Astrocyte of the hippocampus (primary cell): ENCODE measurements at places on chromosomes 3 and 15.

GRCh38 chr15:23420806-23421575 is 26.1 kb downstream of the GOLGA6L2 start:
- peak; percentile 23 for DNase-seq

DNA sequence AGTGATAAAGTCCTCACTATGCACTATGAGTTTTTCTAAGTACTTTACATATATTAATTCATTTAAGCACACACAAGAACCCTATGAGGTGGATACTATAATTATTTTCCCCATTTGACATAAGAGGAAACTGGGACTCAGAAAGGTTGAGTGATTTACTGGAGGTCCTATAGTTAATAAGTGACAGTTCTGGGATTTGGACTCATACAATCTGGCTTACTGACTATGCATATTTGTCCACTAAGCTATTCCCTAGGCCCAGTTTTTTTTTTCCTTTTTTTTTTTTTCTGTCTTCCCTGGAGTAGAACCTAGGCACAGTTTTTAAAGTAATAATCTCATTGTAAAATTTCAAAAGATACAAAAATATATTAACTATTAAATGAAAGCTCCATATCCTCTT is 6.3 kb upstream of the RTP2 start:
- DNase-seq: no peak

DNA sequence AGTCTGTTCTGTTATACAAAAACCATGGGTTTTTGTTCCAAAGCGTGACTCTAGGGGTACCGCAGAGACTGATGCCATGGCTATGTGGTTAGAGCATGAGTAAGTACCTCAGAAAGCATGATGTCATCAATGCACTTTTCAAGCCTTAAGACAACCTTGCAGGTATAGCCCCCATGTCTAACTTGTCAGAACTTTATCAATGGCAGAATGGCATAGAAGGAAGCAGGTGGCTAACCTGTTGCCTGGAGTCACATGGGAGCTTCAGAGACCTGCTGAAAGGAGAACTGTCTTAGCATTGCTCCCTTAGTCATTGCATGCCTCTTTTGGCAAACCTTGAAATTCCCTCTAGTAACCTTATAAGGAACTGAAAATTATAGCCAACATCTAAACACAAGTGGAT is 52.5 kb downstream of the EOMES start:
- DNase-seq: peak; percentile 86

- no peak for DNase-seq
Measured at GRCh38 chr15:27853624-27854455, 245.3 kb downstream of the OCA2 start.
